Pancreas (tissue), 10 donors: ENCODE measurements at places on chromosomes 1 and 21. TPM values are rescaled to one million over a fixed set of nuclear protein-coding genes. Genes with fewer than 3 reads are reported as not detected.

GRCh38 chr1:9169601-9170137 lies 40.8 kb upstream of the GPR157 start:
- H3K27ac ChIP-seq = no peak overlapping the region
- H3K27me3 ChIP-seq = no peaks in the 10 kb centered on the region
- no peaks in the 10 kb centered on the region for H3K36me3 ChIP-seq
- DNase-seq = no peak
- H3K4me1 ChIP-seq = no peaks in the 10 kb centered on the region

GRCh38 chr1:209855623-209856022 lies 27.9 kb downstream of the UTP25 start:
- no peak for DNase-seq
- H3K4me1 ChIP-seq = no peaks in the 10 kb centered on the region
- no peaks in the 10 kb centered on the region for H3K27me3 ChIP-seq

DNA sequence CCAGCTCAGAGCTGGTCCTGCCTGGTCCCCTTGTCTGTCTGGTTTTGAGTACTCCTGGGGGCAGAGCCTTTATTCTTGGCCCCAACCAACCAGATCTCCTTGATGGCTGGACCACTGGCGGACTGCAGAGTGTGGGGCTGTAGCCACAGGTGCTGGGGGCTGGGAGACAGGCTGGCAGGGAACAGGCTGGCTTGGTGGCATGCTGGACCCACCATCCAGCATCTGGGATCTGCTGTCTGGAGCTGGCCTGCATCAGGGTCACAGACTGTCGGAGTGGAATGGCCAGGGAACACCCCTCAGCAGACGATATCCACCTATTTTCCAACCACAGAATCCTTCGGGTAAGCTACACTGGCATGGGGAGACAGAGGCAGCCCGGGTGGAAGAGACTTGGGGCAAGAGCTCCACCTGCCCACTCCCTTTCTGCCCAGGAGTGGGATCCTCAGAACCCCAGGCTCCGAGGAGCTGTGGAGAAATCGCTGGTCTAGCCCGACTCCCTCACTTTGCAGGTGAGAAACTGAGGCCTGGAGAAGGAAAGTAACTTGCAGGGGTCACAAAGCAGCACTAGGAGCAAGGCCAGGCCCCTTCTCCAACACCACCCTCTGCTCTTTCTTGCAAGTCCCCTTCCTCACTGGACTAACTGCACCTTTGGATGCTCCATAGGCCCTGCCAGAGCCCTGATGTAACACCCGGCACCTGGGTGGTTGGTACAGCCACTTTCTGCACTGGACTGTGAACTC lies 40.6 kb downstream of the TNNT2 start:
- H3K27ac ChIP-seq = no peak overlapping the region
- H3K4me1 ChIP-seq = no peaks in the 10 kb centered on the region
- H3K4me3 ChIP-seq = no peak overlapping the region
- DNase-seq = no peak
- no peaks in the 10 kb centered on the region for H3K36me3 ChIP-seq
- no peaks in the 10 kb centered on the region for H3K27me3 ChIP-seq

- no peak for DNase-seq
- H3K27ac ChIP-seq = no peak overlapping the region
- no peaks in the 10 kb centered on the region for H3K4me1 ChIP-seq
- no peak overlapping the region for H3K4me3 ChIP-seq
- peaks cover 15% of the 10 kb centered on the region for H3K27me3 ChIP-seq
Measured at GRCh38 chr21:37909936-37910335, 6.3 kb downstream of the KCNJ6 start.

DNA sequence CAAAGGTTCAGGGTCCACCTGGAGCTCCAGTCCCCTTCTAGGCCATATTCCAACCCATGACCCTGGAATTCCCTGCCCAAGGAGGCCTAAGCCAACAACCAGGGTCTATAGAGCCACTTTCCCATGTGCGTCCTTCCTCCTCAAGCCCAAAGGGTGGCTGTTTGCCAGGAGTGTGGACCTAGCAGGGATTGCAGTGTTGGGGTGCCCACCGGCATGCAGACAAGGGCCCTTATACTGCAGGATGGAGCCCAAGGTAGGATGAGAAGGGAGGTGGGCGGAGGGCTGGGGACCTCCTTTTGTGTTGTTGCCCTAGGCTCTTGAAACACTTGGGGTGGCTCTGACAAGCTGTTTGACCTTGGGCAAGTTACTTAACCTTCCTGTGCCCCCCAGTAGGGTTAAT lies 19.7 kb upstream of the ADGRB2 start:
- peak; percentile 30 for DNase-seq
- H3K27me3 ChIP-seq = no peaks in the 10 kb centered on the region
- H3K36me3 ChIP-seq = no peaks in the 10 kb centered on the region
- no peaks in the 10 kb centered on the region for H3K4me1 ChIP-seq
- H3K27ac ChIP-seq = no peak overlapping the region

- no peak for DNase-seq
- H3K27ac ChIP-seq = no peak overlapping the region
- H3K36me3 ChIP-seq = no peaks in the 10 kb centered on the region
- H3K4me1 ChIP-seq = no peaks in the 10 kb centered on the region
Measured at GRCh38 chr1:66182551-66183178, 351.3 kb upstream of the SGIP1 start.

DNA sequence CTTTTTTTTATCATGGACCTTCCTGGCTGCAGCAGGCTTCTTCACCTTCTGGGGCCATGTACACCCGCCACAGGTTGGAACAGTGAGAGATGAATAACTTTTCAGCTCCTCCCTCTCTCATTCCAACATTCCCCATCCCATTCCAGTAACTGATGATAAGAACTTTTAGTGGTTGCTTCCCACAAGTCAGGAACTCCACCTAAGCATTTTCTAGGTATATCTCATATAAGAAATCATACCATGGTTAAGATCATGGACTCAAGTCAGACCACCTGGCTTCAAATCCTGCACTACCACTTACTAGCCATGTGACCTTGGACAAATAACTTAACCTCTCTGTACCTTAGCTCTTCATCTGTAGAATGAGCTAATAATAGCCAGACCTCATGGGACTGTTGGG lies 42.5 kb upstream of the RGS8 start:
- H3K27me3 ChIP-seq = no peaks in the 10 kb centered on the region
- no peak overlapping the region for H3K27ac ChIP-seq
- no peaks in the 10 kb centered on the region for H3K4me1 ChIP-seq

The PIP5K1A gene
- 14.5 TPM for total RNA-seq

The CA6 gene
- not detected for total RNA-seq
